ENCODE measurements at places on chromosomes 11 and 22.

DNA sequence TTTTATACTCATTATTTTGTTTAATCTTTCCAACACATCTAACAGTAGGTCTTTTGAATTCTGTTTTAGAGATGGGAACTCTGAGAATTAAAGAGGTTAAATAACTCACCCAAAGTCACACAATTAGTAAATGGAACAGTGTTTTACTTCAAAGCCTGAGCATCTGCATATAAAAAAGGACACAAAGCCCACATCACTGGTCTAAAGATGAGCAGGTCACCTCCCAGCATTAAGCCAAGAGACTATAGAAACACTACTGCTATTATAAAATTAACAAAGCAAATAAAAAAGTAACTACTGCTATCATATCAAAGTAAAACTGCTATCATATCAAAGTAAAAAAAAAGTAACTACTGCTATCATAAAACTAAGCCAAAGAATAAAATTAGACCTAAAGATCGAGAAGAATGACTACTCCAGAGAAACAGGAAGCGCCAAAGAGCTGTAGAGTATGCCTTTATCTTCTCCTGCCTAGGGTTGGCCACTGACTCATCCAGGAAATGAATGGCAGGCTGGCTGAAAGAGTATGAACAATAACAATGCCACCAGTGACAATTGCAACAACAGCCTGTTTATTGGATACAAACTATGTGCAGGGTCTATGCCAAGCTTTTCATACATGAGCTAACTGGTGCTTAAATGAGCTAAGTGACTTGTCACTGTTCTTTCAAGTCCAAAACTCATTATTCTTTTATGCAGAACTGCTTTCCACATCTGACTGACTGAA is 1153.0 kb upstream of the TENM4 start:
- DNase-seq: no peak

- no peak for DNase-seq
These were observed 21.1 kb downstream of the FXYD6 start for GRCh38 chr11:117855186-117855845.

DNA sequence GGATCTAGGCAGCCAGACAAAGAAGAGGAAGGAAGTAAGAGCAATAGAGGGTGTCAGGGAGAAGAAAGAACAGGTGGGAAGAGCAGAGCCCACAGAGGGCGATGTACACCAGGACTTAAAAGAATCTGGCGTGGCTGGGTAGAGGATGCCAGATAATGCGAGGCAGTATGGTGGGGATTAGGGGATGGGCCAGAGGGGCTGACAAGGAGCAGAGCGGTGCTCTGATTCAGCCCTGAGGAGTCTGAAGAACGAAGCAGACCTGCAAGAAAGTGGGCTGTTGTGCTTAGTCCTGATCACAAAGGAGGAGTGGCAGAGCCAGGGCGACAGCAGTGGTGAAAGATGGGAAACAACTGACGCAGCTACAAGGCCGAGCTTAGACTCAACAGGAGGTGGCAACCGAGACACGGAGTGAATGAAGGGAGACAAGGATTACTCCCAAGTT is 163.7 kb downstream of the LARGE1 start:
- no peak for DNase-seq

GRCh38 chr11:77075425-77075905 is 8.7 kb downstream of the CAPN5 start:
- DNase-seq: no peak

DNA sequence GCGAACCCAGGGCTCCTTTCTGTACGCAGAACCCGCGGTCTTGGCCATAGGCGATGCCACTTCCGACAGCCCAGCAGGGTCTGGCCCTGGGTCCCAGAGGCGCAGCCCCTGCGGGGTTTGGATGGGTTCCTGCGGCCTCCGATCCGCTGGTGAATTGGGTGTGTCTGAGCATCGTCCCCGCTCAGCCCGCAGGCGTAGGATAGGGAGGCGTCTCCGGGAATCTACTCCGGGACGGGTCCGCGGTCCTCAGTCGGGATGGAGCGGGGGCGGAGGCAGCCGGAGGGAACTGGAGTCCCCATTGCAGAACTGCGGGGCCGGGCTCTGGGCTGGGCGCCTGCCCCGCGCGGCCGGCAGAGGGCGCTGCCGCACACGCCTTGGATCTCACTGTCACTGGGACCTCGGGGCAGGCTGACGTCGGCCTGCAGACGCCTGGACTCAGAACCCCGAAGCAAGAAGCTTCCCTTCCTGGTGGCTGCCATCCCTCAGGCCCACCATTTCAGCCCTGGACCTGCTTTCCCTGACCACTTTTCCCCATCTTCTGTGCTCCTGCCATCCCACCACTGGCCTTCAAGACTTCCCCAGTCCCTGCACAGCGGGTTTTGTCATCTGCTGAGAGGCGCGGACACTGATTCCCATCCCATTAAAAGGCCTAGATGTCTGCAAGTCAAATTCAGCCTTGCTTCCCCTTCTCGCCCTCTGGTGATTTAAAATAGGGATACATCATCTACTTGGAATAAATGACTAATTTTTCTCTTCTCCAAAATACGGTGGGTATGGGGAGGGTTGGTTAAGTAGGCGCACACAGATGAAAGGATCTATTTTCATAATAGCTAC is 38.3 kb upstream of the CREB3L1 start:
- peak; percentile 49 for DNase-seq
